ENCODE measurements at places on chromosomes 13 and 19.
A peak's percentile ranks its signal among the peaks of the same experiment; 100 is the strongest.

- no peak for DNase-seq
Observed at GRCh38 chr13:112348642-112349345, 27.4 kb upstream of the SPACA7 start.

DNA sequence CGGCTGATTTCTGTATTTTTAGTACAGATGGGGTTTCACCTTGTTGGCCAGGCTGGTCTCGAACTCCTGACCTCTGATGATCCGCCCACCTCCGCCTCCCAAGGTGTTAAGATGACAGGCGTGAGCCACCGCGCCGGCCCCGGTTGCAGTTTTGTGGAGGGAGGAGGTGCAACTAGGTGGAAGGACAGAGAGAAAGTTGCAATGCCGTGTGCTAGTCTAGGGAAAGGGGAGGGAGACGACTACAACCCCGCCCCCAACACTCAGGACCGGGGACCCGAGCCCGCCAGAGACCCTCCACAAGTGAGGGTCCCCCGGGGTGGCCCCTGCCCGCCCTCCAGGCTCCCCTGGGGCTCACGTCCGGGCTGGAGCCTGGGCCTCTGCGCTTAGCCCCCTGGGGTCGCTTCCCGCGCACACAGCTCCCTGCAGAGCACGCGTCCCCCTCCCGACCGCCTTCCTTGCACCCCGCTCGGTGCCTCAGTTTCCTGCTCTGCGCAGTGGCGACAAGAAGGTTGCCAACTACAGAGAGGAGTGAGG lies 1.2 kb upstream of the ARID3A start:
- no peak for DNase-seq

GRCh38 chr19:49787746-49788145 lies 20.9 kb downstream of the AP2A1 start:
- no peak for DNase-seq

- no peak for DNase-seq
Observed at GRCh38 chr13:98133946-98134345, 8.9 kb upstream of the FARP1 start.

- no peak for DNase-seq
Observed at GRCh38 chr13:97011446-97012131, 17.3 kb upstream of the OXGR1 start.

- no peak for DNase-seq
Observed at GRCh38 chr19:19154768-19155494, 15.1 kb downstream of the MEF2B start.

DNA sequence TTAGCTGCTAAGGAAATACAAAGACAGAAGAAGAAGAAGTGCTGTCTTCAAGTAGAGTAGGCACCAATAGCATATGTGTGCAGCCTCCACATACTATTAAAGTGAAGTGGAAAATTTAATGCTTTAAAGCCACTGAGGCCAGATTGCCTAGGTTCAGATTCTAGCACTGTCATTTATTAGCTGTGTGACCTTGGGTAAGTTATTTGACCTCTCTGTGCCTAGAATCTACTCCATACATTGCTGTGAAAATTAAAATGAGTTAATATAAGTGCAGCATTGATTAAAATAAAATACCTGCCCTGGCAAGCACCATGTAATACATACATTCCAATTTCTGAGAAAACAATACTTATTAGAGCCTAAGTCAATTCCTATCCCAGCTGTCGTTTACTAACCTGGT lies 110.5 kb downstream of the FRY start:
- DNase-seq: no peak

GRCh38 chr19:43305642-43306041 lies 36.3 kb upstream of the PSG9 start:
- no peak for DNase-seq

GRCh38 chr13:50911081-50911631 lies 1.6 kb downstream of the RNASEH2B start:
- DNase-seq: no peak

DNA sequence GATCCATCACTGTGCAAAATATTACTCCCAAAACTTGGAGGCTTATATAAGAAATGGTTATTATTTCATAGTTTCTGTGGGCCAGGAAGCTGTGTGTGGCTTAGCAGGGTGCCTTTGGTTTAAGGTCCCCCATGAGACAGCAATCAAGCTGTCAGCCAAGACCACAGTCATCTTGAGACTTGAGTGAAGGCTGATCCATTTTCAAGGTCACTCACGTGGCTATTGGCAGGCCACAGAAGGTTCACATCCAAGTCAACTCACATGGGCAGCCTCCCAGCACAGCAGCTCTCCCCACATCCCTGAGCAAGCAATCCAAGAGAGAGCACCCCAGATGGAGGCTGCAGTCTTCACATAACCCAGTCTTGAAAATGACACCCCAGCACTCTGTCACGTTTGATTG lies 537.4 kb downstream of the MYO16 start:
- no peak for DNase-seq

- DNase-seq: no peak
Observed at GRCh38 chr13:84446972-84447639, 564.8 kb upstream of the SLITRK1 start.

GRCh38 chr13:43238341-43239083 lies 215.1 kb downstream of the DNAJC15 start:
- no peak for DNase-seq

- DNase-seq: no peak
Observed at GRCh38 chr19:31595521-31595920, 246.3 kb upstream of the TSHZ3 start.

DNA sequence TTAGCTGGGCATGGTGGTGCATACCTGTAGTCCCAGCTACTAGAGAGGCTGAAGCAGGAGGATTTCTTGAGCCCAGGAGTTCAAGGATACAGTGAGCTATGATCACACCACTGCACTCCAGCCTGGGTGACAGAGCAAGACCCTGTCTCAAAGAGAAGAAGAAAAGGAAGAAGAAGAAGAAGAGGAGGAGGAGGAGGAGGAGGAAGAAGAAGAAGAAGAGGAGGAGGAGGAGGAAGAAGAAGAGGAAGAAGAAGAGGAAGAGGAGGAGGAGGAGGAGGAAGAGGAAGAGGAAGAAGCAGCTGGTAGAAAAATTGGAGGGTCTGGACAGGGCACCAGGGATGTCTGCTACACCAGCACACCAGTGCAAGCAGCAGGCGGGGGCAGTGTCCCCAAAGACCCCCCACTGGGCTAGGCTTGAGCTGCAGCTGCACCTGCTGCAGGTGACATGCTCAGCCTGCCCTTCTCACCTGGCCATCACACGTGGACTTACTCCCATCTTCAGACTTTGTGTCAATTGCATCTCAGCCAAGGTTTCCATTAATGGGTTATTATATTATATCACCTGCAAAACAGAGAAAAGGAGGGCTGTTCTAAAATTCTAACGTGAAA lies 180.9 kb upstream of the ZNF507 start:
- no peak for DNase-seq

GRCh38 chr13:79987323-79987722 lies 353.6 kb downstream of the SPRY2 start:
- DNase-seq: no peak

DNA sequence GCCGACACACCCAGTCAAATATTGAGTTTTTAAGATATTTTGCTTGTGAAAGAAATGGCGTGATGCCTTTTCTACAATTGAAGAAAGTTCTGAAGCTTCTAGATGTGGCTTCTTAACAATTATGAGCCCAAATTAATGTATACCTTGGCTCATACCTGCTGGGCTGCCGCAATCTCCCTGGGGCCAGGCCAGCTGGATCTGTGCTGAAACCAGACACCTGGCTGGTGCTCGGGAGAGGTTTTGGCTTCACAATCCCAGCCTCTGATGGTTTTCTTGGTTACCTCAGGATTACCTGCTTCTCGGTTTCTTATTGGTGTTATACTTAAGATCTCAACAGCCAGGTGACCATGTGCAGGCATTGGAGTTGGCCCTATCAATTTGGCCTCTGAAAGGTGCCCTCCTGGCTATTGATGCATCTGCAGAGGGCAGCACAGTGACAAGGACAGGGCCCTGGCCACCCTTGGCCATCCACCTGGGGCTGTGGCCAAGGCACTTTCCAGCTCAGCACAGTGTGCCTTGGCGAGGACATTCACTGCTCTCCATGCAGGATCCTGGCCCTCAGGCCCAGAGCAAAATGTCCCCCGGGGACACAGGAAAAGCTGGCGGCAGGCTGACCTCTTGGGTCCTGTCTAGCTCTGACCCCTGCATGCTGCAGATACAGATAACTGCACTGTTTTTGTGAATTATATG lies 305.0 kb downstream of the ZNF536 start:
- DNase-seq: no peak

GRCh38 chr19:16153582-16154336 lies 10.3 kb downstream of the HSH2D start:
- DNase-seq: no peak

- peak; percentile 98 for DNase-seq
Observed at GRCh38 chr19:5827891-5828660, 11.4 kb downstream of the FUT6 start.

DNA sequence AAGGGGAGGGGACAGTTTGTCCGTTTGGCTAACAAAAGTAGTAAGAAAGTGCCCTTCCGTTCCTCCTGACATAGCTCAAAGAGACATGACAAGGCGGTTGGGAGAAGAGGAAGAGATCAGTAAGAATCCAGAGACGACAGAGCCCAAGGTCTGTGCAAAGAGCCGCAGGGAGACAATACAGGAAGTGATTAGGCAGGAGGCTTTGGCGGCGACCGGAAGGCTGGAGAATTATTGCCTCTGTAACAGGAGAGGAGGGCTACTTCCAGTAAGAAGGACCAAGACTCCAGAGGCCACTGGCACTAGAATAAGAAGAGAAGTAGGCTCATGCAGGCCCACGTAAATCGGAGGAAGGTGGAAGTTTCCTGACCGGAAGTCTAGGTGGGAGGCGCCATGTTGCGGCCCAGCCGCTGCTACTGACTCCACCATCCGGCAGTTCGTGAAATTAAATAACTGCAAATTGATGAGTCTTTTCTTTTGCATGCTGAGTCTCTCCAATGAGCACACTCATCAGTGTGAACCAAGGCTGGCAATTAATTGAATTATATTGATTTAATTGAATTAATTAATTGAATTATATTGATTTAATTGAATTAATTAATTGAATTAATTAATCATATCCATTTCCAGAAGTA lies 9.9 kb downstream of the RFX2 start:
- DNase-seq: no peak

DNA sequence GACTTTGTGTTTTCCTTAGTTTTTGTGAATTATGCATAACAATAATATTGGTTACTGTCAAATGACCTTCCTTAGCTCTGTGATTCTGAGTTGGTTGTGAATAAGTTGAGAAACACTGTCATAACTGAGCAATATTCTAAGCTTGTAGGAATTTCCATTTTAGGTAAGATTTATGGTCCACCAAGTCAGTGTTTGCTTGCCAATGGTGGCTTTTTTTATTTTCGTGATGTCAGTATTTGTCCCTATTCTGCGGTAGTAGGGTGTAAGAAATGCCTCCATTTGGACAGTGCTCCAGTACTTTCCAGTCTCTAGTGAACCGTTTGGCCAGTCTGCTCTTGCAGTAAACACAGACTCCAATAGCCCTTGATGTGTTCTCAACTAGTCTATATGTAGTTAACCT lies 94.7 kb downstream of the FRY start:
- no peak for DNase-seq

DNA sequence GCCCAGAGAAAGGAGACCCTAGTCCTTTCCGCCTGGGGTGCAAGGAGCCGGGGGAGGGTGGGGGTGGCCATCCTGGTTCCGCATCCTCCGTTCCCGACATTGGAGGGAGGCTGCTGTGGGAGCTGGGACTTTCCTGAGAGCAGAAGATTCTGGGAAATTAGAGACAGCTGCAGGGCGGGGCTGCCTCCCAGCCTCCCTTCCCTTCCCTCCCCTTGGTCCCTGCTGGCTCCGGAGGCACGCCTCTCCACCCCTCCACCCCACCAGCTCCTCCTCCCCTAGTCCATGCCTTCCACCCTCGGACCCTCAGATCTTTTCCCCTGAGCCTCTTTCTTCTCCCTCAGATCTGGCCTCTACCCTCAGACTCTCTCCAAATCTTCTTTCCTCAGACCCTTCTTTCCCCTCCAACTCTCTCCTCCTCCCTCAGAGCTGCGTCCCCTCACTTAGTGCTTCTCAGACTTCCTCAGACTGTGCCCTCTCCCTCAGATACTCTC lies 3.1 kb upstream of the BCL3 start:
- no peak for DNase-seq

DNA sequence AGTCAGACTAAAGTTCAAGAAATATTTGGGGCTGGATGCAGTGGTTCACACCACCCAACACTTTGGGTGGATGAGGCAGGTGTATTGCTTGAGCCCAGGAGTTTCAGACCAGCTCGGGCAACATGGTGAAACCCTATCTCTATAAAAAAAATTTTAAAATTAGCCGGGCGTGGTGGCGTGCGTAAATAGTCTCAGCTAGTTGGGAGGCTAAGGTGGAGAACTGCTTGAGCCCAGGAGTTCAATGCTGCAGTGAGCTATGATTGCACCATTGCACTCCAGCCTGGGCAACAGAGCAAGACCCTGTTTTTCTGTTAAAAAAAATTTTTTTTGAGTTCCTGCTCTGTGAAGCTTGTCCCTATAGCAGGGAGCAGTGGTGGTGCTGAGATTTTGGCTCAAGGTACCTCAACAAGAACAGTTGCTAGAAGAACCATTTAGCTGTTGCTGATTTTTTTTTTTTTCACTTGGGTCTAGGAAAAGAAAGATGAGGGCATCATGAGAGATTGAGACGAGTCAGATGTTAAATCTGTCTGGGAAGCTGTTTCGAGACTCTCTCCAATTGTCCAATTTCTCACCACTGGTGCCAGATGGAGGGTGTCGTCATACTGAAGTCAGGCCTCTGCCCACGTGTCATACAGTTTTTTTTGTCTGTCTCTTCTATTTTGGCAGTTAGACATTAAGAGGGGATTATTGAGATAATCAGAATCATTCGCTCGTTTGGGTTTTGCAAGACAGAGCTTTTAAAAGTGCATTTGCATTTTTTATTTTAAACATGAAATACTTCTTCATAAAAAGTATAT lies 3.7 kb downstream of the SLC25A42 start:
- no peak for DNase-seq

GRCh38 chr19:12937093-12937926 lies 1.1 kb upstream of the CALR start:
- no peak for DNase-seq

- DNase-seq: no peak
Observed at GRCh38 chr19:49342291-49342721, 7.1 kb downstream of the CD37 start.

GRCh38 chr13:66992183-66992582 lies 238.0 kb downstream of the PCDH9 start:
- no peak for DNase-seq

GRCh38 chr13:75513271-75513670 lies 24.4 kb downstream of the COMMD6 start:
- no peak for DNase-seq
